ENCODE measurements at places on chromosomes 12 and 14. TPM values are rescaled to one million over a fixed set of nuclear protein-coding genes. Genes with fewer than 3 reads are reported as not detected.

The TM7SF3 gene
- 61.7 TPM for polyA plus RNA-seq

- H3K4me1 ChIP-seq: no peaks in the 10 kb centered on the region
- no peak overlapping the region for H3K27ac ChIP-seq
- no peaks in the 10 kb centered on the region for H3K36me3 ChIP-seq
- H3K27me3 ChIP-seq: no peaks in the 10 kb centered on the region
Measured at GRCh38 chr12:78371284-78371683, 493.3 kb upstream of the SYT1 start.

The SERPINA12 gene
- polyA plus RNA-seq: not detected

The NGB gene
- not detected for polyA plus RNA-seq

- H3K27ac ChIP-seq: no peak overlapping the region
- H3K27me3 ChIP-seq: no peaks in the 10 kb centered on the region
- H3K4me3 ChIP-seq: no peak overlapping the region
- H3K4me1 ChIP-seq: no peaks in the 10 kb centered on the region
- no peaks in the 10 kb centered on the region for H3K36me3 ChIP-seq
Measured at GRCh38 chr12:81245907-81246570, 168.2 kb downstream of the ACSS3 start.

The PRB2 gene
- polyA plus RNA-seq: not detected

DNA sequence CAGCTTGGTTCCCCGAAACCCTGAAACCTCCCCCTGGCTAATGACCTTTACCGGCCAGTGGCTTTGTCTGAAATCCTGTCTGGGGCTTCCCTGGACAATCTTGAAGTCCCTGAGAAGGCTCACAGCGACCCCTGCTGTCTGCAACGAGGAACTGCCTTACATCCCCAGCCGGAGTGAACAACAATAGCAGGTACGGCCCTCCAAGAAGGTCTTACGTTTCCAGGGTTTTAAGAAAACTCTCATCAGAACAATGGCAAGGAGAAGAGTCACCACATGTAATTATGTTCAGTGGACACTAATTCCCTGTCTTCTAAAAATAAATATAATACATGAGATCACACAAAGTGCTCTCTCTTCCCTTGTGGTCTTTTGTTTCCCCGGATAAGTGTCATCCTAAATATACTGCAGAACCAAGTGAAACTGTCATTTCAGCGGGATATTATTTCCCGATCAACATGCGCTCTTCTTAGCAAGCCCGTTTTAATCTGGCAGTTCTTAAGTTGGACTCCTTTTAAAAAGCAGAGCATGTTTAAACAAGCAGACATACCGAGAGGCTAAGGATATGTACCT is 53.3 kb downstream of the RBM19 start:
- no peaks in the 10 kb centered on the region for H3K27me3 ChIP-seq
- no peaks in the 10 kb centered on the region for H3K4me1 ChIP-seq
- H3K36me3 ChIP-seq: peaks cover 9% of the 10 kb centered on the region
- peak; percentile 51 for DNase-seq

The ING4 gene
- 103 TPM for polyA plus RNA-seq

GRCh38 chr12:76863005-76863670 is 15.7 kb downstream of the CSRP2 start:
- no peak overlapping the region for H3K4me3 ChIP-seq
- H3K4me1 ChIP-seq: no peaks in the 10 kb centered on the region

- no peak overlapping the region for H3K27ac ChIP-seq
- no peaks in the 10 kb centered on the region for H3K36me3 ChIP-seq
- no peak for DNase-seq
- H3K27me3 ChIP-seq: no peaks in the 10 kb centered on the region
- H3K4me1 ChIP-seq: peaks cover 9% of the 10 kb centered on the region
Measured at GRCh38 chr12:12689647-12690300, 6.2 kb downstream of the GPR19 start.

The KANSL2 gene
- 50.8 TPM for polyA plus RNA-seq

GRCh38 chr12:52929538-52929937 is 19.4 kb upstream of the KRT18 start:
- no peak overlapping the region for H3K27ac ChIP-seq
- H3K27me3 ChIP-seq: no peaks in the 10 kb centered on the region
- DNase-seq: no peak
- H3K36me3 ChIP-seq: no peaks in the 10 kb centered on the region
- H3K4me3 ChIP-seq: no peak overlapping the region
- H3K4me1 ChIP-seq: no peaks in the 10 kb centered on the region

The MYBPC1 gene
- polyA plus RNA-seq: not detected

The ABCB9 gene
- 1.5 TPM for polyA plus RNA-seq

DNA sequence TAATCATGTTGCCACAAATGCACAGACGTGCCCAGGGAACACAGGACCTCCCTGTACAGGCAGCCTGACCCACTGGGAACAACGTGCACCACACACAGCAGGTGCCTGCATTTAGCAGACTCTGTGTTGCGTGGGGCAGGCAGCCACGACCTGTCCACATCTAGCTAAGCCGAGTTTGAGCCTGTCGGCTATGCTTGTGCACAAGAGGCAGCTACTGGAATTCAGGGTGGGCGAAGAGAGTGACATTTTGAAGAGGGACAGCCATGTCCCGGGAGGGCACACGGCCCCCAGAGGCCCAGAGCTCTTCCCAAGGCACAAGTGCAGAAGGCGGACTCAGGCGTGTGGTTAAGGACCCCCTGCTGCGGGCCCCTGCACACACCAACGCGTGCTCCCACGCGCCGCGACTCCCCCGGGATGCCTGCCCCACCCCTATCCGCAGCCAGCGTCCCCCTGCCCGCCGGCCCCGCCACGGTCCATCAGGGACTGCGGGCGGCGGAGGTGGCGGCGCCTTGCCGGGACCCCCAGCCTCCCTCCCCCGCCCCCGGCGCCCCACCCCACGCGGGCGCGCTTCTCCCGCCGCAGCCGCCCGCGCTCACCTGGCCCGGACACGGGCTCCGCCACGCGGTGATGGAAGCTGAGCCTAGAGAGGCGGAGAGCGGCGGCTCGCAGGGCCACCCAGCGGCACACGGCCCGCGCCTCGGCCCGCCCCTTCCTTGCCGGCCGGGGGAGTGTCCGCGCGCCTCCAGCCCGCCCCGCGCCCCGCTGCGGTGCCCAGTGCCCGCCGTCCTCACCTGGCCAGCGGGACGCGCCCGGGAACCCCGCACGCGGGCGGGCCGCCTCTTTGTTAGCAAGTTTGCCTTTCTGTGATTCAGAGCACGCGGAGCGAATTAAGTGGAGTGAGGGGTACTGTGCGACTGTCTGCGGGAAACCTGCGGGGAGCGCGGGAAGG is 125.3 kb upstream of the PRMT8 start:
- DNase-seq: no peak
- no peaks in the 10 kb centered on the region for H3K4me1 ChIP-seq
- no peak overlapping the region for H3K27ac ChIP-seq
- no peak overlapping the region for H3K4me3 ChIP-seq
- no peaks in the 10 kb centered on the region for H3K36me3 ChIP-seq
- no peaks in the 10 kb centered on the region for H3K27me3 ChIP-seq

DNA sequence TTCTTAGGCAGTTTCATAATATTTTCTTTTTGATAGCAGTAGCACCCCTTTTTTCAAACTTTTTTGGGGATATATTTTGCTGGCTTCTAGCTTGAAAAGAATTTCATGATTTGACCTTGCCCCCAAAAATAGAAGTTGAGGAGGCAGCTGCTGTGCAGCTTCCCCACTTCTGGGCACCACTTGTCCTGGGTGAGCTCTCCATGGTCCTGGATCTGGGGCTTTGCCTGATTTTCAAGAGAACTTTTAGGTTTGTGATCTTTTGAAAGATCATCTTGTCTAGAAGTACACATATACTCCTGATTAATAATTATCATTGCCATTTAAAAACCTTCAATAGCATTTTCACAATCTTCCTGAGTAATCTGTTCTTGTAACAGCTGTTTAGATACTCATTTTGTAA is 271.6 kb downstream of the NPAS3 start:
- no peak overlapping the region for H3K4me3 ChIP-seq
- DNase-seq: no peak
- no peaks in the 10 kb centered on the region for H3K36me3 ChIP-seq
- no peaks in the 10 kb centered on the region for H3K4me1 ChIP-seq
- no peaks in the 10 kb centered on the region for H3K27me3 ChIP-seq

GRCh38 chr12:62522984-62523383 is 56.4 kb downstream of the MON2 start:
- H3K4me3 ChIP-seq: no peak overlapping the region
- no peaks in the 10 kb centered on the region for H3K36me3 ChIP-seq
- H3K27me3 ChIP-seq: no peaks in the 10 kb centered on the region
- no peak overlapping the region for H3K27ac ChIP-seq

DNA sequence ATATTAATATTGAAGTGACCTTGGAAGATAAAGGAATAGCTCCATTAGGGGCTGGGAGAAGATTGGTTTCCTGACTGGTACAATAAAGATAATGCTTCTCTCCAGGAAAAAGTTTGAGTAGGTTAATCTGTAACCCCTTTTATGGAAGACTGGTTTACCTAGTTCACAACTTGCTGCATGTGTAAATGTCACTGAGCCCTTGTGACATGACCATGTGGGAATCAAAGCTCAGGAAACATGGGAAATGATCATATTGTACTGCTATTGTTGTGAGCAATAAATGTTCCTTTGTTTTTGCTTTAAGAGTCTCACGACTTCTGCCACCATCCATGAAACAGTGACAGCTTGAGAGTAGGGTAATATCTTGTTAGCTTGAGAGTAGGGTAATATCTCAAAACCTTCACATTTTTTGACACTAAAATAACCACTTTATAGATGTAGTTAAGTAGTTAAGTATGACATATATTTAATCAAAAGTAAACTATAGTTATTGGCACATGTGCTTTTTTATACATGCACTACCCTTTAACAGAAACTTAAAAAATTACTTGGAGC is 1338.6 kb downstream of the FSCB start:
- H3K27ac ChIP-seq: no peak overlapping the region
- H3K4me3 ChIP-seq: no peak overlapping the region
- no peaks in the 10 kb centered on the region for H3K36me3 ChIP-seq
- H3K4me1 ChIP-seq: no peaks in the 10 kb centered on the region
- H3K27me3 ChIP-seq: no peaks in the 10 kb centered on the region
- no peak for DNase-seq

DNA sequence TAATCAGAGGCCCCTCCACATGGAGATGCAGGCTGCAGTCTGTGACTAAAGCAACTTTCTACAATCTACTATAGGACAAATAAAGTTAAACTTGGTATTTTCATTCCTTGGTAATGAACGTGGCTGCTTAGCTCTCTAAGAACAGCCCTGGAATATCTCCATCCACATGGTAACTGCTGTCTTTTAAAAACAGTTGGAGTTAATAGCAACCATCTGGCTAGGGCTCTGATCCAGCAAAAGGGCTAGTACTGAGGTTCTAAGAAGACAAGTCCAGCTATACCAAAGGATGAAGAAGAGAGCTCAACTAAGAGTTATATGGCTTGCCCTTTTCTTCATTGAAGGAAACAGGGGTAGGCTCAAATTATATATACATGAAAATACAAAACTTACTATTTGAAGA is 920.1 kb downstream of the FLRT2 start:
- no peak for DNase-seq
- no peak overlapping the region for H3K4me3 ChIP-seq
- no peaks in the 10 kb centered on the region for H3K27me3 ChIP-seq
- no peaks in the 10 kb centered on the region for H3K4me1 ChIP-seq

The POU6F1 gene
- 4.7 TPM for polyA plus RNA-seq

DNA sequence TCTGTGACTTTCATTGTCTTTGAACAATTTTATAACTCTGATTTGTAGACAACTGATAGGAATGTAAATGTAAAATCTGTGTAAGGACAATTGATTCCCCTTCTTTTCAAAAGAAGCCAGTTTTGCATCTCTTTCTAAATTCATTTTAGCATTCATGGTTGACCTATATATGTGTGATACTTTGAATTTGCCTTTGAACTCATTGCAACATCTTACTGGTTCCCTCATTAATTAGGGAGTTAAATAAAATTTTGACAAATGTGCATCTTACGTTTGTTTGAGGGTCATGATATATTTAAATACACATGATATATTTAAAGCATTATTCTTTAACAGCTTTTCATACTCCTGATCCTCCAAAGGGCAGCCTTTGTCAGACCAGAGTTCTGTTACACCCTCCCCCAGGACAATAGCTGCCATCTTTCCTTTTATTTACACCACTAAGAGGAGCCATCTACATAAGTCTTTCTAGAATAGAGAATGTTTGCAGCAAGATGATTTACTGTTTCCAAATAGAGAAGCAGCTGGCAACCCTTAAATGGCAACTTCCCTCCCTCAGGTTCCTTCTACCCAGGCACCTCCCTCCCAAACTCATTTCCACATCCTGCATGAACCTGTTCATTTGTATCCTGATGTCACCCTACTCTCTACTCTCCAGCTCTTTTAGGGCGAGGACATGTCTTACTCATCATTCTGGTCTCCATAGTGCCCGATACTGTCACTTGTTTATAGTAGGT is 40.2 kb upstream of the APPL2 start:
- H3K4me1 ChIP-seq: no peaks in the 10 kb centered on the region
- no peak overlapping the region for H3K27ac ChIP-seq
- H3K36me3 ChIP-seq: no peaks in the 10 kb centered on the region
- H3K4me3 ChIP-seq: no peak overlapping the region
- DNase-seq: no peak

DNA sequence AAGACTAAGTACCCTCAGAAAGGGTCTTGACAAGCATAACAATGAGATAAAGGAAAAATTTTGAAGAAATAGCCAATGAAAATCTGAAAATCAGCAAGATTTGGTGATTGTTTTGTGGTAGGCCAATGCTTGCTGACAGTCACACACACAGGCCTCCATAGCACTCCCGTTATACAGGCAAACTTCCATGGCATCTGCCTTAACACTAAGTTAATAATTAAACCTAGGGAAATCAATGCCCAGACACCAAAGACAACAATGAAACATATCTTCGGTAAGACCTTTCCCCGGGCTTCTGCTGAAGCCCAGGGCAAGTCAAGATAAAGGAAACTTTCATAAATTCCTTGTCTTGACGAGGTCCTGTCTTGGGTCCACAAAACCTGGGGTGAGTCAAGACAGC is 18.6 kb upstream of the RERGL start:
- no peaks in the 10 kb centered on the region for H3K4me1 ChIP-seq
- H3K36me3 ChIP-seq: no peaks in the 10 kb centered on the region
- H3K27ac ChIP-seq: no peak overlapping the region
- H3K27me3 ChIP-seq: no peaks in the 10 kb centered on the region
- DNase-seq: no peak

GRCh38 chr14:91755570-91756295 is 23.8 kb upstream of the CATSPERB start:
- H3K27ac ChIP-seq: no peak overlapping the region
- no peaks in the 10 kb centered on the region for H3K27me3 ChIP-seq
- H3K4me1 ChIP-seq: no peaks in the 10 kb centered on the region
- H3K36me3 ChIP-seq: peaks cover 11% of the 10 kb centered on the region
- H3K4me3 ChIP-seq: no peak overlapping the region
